HAP-1 (cell line): ENCODE measurements at places on chromosomes 2 and 18.

GRCh38 chr18:27214831-27215230 is 29.7 kb upstream of the CHST9 start:
- DNase-seq, result no peak

GRCh38 chr2:195202163-195202845 is 454.7 kb upstream of the SLC39A10 start:
- no peak for DNase-seq

- no peak for DNase-seq
Observed at GRCh38 chr2:54915101-54915500, 135.2 kb downstream of the RTN4 start.

DNA sequence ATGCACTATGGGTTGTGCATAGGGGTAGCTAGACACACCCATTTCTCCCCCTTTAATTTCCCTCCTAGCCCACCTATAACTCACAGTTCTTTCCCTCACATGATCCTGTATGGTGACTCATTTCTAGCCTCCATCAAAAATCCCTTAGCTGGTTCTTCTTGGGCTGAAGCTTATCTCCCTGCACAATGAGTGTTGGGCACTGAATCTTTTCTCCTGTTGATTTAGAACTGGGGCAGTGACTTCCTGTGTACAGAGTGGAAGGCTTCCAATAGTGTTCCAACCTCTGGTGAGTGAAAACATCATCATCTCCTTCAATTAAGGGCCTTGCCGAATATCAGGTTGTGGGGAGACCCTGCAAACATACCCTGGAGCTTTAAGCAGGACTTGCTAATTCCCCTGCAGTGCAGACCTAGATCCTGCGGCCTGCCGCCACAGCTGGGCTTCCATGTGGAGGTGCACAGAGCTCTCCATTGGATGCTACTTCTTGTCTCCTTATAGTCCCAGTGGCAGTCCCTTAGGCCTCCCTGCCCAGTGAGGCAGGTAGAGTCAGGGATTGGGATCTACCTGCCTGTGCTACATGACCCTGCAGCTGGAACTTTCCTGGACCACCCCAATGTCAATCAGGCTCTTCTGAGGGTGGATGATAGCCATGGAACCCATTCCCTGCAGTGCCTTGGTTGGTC is 121.8 kb downstream of the PLB1 start:
- no peak for DNase-seq

DNA sequence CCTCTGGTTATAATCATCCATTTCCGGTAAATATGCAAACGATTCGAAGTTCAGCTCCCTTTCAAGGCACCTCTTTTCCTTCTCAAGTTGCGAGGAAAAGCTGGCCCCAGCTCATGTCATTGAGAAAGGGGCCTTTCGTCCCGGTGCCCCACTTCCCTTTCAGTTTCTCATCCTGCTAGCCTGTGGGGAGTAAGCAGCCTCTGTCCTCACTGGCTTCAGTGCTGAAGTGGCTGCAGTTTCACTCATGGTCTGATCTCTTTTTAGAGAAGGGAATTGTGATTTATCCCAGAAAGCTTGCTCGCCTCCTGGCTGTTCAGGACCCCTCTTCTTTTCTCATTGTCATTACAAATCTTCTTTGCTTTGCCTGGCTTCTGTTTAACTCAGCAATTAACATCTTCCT is 207.5 kb downstream of the NR4A2 start:
- no peak for DNase-seq

GRCh38 chr2:237752761-237753165 is 45.8 kb upstream of the RBM44 start:
- no peak for DNase-seq

DNA sequence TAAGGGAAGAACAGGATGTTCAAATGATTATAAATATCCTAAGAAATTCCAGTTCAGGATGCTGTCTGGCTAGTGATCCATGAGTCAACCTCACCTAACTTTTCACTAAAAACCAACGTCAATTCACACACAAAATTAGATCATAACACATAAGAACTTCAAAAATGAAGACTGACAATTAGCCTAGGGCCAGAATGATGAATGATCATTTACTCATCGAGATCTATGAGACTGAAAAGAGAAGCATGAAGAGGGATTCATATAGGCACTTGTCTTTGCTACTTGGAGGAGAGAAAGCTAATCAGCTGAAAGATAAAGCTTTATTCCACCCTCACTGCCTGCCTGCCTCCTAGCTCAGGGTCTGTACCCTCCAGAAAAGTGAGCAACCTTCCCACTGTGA is 29.8 kb downstream of the ADD2 start:
- DNase-seq, result no peak

- DNase-seq, result no peak
Observed at GRCh38 chr2:72827966-72828646, 2.3 kb upstream of the EXOC6B start.

DNA sequence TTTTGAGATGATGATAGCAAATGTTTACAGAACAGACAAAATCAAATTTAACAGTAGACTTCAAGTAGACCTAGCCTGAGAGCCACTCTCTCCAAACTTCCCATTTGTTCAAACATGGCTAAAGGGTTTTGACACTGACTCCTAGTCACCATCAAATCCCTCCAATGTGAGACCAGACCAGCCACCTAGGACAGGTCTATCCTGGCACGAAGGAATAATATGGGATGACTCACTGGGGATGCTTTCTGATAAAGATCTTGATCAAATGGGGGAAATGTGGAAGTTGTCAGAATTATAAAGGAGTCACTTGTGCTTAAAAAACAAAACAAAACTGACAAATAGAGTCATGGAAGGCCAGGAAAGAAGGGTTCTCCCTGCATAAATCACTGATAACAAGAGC is 95.7 kb downstream of the EDAR start:
- no peak for DNase-seq

GRCh38 chr2:231001921-231002320 is 6.0 kb downstream of the SPATA3 start:
- DNase-seq, result no peak

- no peak for DNase-seq
Observed at GRCh38 chr2:65379721-65380171, 52.7 kb downstream of the SPRED2 start.
